Hepatic stellate cell (primary cell): ENCODE measurements at places on chromosomes 3 and 15.

DNA sequence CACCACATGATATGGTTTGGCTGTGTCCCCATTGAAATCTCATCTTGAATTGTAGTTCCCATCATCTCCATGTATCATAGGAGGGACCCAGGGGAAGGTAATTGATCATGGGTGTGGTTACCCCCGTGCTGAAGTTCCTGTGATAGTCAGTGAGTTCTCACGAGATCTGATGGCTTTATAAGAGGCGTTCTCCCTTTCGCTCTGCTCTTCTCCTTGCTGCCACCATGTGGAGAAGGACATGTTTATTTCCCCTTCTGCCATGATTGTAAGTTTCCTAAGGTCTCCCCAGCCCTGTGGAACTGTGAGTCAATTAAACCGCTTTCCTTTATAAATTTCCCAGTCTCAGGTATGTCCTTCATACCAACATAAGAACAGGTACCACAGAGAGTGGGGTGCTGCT lies 21.9 kb downstream of the OSTN start:
- no peak for DNase-seq

- no peak for DNase-seq
Observed at GRCh38 chr15:58307313-58307961, 124.4 kb upstream of the LIPC start.

DNA sequence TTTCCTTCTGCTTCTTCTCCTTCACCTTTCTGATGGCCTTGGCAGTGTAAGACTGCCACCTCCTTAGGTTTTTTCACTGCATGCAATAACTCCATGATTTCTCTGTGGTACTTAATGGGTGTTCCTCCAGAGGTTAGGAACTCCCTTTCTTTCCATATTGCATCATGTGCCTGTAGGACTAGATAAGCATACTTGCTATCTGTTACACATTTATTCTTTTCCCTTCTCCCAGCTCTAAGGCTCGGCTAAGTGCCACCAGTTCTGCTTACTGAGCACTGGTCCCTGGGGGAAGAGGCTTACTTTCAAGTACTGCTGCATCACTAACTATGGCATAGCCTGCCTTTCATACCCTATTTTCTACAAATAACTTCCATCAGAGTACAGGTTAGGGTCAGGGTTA lies 351.8 kb downstream of the OTOL1 start:
- DNase-seq, result no peak

GRCh38 chr3:157027861-157028745 lies 131.8 kb downstream of the CCNL1 start:
- peak; percentile 3 for DNase-seq

- peak; percentile 37 for DNase-seq
Observed at GRCh38 chr15:33132722-33133345, 61.7 kb downstream of the FMN1 start.

DNA sequence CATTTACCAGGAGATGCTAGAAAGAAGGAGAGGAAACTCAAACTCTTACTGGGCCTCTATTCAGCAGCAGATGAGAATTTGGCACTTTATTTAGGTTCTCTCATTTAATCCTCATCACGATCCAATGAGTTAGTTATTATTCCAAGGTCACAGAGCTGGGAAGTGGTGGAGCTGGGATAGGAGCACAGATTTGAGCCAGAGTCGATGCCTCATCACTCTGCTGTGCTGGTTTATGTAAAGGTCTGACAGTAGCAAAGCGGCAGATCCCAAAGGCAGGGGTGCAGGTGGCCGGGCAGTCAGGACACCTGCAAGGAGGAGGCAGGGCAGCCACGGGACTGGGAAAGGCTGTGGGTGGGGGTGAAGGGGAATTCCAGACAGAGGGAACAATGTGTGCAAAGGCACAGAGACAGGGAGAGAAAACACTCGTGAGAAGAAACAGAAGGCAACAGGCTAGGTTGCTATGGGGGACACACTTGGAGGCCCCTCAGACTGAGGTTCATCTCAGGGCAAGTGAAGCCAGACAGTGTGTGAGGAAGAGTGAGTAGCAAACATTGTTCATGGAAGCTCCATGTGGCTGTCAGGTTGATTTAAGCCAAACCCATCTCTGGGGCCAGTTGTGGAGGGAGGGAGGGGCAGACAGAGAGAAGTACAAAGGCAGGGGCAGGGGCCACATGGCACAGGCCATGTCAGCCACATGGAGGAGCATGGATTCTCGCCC lies 26.8 kb downstream of the RAB6B start:
- DNase-seq, result no peak

DNA sequence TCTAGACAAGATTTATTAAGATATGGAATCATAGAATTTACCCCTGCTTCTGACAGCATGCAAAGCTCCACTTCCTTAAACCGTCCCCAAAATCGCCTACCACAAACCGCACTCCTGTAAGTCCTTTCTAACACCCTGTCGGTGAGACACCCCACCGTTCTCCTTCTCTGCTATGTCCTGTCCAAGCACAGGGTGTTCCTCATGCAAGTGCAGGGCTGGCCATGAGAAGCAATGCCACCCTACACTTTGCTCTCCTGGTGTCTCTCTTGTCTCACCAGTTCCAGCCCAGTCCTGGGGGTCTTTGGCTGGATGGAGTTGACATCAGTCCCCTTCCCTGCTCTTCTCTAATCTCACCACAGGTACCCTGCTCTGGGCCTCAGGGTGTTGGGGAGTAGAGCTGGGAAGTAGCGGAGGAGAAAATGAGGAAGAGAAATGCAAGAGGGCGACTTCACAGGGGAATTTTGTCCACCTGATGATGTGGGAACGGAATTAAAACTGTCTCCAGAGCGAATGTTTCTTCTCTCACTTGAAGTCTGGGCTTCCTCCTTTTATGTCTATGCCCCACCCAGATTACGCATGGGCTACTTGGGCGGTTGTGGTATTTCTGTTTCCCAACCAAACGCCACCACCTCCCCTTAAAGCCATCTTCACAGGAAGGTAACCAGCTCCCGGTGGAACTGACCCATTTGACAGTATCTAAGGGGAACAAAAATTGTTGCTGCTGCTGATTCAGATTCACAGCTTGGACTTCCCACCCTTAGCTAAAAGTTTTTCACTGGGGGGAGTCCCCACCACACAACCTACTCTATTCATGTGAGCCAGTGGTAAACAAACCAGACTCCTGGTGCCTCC lies 49.9 kb downstream of the CASR start:
- no peak for DNase-seq

DNA sequence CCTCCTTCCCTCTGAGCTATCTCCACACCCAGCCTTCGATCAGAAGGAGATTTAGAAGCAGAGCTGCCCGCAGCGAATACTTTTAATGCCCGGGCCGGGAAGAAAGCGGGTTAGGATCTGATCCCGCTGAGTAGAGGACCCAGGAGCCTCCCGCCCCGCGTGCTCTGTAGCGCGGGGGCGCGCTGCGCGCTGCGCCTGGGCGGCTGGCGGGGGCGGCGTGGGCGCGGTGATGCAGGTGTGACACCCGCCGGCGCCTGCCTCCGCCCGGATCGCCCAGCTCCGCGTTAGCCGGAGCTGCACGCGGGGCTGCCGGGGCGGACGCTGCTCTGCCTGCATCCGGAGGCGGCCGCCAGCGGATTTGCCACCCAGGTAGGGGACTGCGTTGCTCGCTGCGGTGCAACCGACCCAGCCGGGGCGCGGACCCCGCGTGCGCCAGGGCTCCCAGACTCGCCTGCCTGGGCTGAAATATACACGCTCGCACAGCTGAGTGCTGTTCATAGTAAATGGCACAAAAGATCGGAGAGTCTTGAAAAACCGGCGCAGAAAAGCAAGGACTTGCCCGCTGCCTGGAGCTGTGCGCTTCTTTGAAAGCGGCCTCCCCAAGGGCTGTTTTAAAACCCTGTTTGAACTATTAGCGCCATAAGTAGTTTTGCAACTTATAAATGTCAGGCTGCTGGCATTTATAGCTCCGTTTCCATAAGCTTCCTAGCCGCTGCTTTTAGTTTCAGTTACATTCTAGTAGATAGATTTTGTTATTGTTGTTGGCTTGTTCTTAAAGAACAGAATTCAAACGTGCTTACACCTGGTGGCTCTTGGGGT lies at the start of gene SV2B:
SV2B (plus strand) TSS at position 263 of the 819 bp plus-strand sequence. CDS start 126,007 bp downstream, outside the sequence.
- no peak for DNase-seq

GRCh38 chr3:31936420-31937060 lies 44.5 kb downstream of the OSBPL10 start:
- no peak for DNase-seq

GRCh38 chr3:134932035-134932434 lies 137.0 kb downstream of the EPHB1 start:
- no peak for DNase-seq

DNA sequence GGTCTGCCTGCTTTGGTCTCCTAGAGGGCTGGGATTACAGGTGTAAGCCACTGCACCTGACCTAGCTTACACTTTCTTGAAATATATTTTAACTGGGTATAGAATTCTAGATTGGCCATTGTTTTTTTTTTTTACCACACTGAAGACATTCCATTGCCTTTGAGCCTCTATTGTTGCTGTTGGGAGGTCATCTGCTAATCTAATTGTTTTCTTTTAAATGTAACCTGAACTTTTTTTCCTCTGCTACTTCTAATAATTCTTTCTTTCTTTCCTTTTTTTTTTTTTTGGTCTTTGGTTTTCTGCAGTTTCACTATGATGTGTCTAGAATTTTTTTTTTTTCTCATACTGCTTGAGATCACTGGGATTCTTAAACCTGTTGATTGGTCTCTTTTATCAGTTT lies 28.1 kb downstream of the ERICH6 start:
- no peak for DNase-seq

GRCh38 chr3:64086479-64087252 lies 63.4 kb upstream of the PSMD6 start:
- no peak for DNase-seq

GRCh38 chr3:128470134-128470899 lies 3.6 kb upstream of the DNAJB8 start:
- DNase-seq, result no peak

GRCh38 chr15:69131362-69132220 lies 28.8 kb upstream of the GLCE start:
- no peak for DNase-seq

- DNase-seq, result peak; percentile 53
Observed at GRCh38 chr3:122560680-122561079, 3.4 kb downstream of the PARP9 start.

- DNase-seq, result no peak
Observed at GRCh38 chr3:141661229-141662196, 76.6 kb upstream of the RNF7 start.

- DNase-seq, result peak; percentile 8
Observed at GRCh38 chr3:17678116-17678741, 64.2 kb downstream of the TBC1D5 start.

- DNase-seq, result no peak
Observed at GRCh38 chr3:138197524-138197923, 10.4 kb downstream of the ARMC8 start.

DNA sequence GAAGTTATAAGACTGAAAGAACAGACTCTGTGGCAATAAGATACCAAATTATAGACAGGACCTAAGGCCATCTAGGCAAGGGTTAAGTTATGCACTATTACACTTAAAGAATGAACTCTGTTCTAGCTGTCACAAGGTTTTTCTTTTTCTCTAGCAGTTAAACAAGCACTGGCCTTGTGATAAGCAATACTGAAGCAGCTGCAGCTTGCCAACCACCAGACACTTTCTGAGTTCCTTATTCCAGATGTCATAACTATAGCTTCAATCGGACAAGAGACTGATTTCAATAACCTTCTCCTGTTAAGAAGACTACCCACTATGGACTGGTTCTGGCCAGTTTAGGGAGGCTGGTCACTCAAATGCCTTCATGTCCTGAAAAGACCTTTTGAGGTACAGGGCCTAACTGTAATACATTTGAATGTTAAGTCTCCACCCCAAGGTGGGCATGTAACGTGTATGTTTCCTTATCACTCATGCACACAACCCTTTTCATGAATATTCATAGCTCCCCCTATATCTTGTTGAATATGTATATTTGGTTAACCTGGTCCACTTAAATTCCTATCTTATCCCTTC lies 85.8 kb downstream of the CFAP20DC start:
- no peak for DNase-seq

- DNase-seq, result no peak
Observed at GRCh38 chr3:11720917-11721411, 77.2 kb upstream of the VGLL4 start.

DNA sequence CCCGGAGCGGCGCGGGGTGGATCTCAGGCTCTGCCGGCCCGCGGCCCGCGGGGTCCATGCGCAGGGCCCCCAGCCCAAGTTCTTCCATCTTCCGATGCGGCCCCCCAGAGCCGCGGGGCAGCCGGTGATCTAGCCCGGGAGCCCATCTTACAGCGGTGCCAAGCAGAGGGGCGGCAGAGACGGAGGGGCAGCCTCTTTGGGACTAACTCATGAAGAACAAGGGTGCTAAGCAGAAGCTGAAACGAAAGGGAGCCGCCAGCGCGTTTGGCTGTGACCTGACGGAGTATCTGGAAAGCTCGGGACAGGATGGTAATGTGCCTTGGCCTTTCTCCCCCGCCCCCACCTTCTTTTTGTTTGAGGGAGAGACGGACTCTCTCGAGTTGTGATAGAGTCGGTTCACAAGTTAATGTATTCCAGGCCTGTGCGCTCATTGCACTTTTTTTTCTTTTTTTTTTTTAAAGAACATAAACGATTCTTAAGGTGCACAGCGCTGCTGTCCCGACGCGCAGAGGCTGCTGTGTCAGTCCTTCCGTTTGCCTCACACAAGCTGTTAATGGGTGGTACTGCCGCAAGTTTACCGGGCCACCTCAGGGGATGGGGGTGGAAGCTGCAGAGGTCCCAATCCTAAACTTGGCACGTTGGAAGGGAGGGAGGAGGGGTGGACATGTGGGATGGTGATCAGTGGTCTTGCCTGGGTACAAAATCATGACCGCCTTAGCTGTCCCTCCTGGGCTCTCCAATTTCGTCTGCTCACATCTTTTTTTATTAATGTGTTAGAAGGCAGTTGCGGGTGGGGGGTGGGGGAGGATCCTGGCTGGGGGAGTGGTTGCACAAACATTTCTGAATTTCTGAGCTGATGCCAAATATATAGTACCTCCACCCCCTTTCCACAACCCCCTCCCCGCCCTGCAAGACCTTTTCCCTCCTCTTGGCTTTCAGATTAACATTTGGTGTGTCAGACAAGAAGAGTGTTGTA lies 801 bp downstream of the ARHGAP31 start:
- peak; percentile 26 for DNase-seq

- no peak for DNase-seq
Observed at GRCh38 chr15:66212563-66212921, 41.0 kb downstream of the MEGF11 start.

DNA sequence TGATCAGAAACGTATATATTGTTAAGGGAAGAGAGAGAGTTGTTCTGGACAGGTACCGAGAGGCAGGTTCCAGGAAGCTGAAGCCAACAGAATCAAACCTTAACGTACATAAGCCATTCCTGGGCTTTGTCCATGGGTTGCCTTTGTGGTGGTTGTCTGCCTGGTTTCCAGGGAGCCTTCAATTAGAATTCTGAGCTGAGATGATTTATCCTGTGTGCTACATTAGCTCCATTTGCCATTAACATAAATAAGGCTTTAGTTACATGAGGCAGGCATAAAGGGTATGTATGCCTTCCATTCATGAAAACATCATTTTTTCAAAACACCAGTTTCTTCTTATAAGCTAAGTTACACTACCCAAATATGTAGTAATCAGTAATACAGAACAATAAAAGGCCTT lies 729.4 kb upstream of the CFAP20DC start:
- DNase-seq, result no peak

DNA sequence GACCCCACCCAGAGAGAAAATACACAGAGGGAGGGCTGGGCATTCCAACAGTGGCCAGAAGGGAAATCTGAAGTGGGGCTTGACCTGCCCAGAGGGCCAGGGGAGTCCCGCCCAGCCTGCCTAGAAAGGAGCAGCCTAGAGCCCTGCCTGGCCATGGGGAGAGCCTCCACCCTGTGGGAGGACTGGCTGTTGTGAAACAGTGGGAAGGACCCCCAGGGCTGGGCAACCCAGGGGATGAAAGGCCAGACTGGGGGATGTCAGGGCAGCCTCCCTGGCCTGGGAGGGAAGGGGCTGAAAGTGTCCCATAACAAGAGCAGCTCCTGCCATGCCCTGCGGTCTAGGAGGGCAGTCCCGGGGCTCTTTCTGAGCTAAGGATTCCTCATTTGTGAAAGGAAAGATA lies 69.0 kb downstream of the SLC12A8 start:
- DNase-seq, result no peak
